HCT116 (cell line): ENCODE measurements at places on chromosomes 7 and 10.

- DNase-seq = no peak
These were observed 1249.1 kb downstream of the TYW1 start for GRCh38 chr7:68245688-68246087.

GRCh38 chr10:35346248-35346647 lies 9.9 kb downstream of the CCNY start:
- DNase-seq = no peak

- DNase-seq = no peak
These were observed 622.4 kb upstream of the POM121L12 start for GRCh38 chr7:52413051-52413450.

- DNase-seq = no peak
These were observed 743.4 kb downstream of the TNS3 start for GRCh38 chr7:46838463-46838862.

GRCh38 chr7:142787034-142787768 lies 16.4 kb downstream of the PRSS2 start:
- no peak for DNase-seq

- DNase-seq = no peak
These were observed 161.3 kb downstream of the SLIT1 start for GRCh38 chr10:97024168-97025073.

DNA sequence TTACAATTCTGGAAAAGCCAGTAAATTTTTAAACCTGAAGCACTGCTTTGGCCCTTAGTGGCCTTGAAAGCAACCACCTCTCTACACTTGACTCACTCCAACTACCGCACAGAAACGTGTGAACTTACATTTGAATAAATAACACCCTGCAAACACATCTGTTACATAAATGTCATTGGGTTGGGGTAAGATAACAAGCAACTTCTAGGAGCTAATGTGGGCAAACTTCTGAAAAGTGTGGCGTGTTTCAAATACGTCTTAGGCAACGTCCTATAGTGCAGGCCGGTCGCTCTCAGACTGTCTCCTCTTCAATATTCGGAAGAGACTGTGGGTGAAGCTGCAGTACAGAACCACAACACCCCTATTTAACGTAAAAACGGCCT lies 474 bp downstream of the ORC5 start:
- DNase-seq = no peak
